ENCODE measurements at places on chromosomes 12 and 14.

GRCh38 chr12:52035926-52036325 is 15.3 kb upstream of the NR4A1 start:
- no peak for DNase-seq

- DNase-seq: no peak
Measured at GRCh38 chr12:71011261-71011660, 90.7 kb upstream of the PTPRR start.

GRCh38 chr12:83323866-83324265 is 637.2 kb downstream of the TMTC2 start:
- DNase-seq: no peak

DNA sequence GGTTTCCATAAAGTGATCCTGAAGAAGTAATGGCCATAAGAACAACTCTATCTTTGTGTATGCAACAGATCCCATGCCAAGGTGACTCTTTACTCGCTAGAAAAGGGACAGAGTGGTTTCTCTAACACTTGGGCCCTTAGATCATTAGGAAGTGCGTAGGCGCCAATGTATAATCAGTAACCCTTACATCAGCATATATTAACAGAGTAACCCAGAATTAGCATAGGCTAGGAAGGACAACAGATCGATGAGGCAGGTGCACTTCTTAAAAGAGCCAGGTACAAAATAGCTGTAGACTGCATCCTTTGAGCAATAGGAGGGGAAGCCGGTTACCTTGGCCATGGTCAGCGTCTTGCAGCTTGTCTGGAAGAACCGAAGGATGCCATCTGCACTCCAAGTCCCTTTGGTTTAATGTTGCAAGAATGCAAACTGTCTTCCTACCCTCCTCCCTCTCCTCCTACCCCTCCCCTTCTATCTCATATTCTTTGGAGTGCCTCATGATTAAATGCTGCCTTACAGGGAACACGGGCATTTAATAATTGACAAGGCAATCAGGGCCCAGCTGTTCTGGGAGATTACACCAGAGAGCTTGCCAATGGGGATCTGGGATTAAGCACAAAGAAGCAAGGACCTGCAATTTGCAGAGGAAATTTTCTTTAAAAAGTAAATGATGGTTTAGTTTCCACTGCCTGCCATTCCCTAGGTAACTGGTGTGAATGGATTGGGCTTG is 8.0 kb downstream of the GSG1 start:
- no peak for DNase-seq

- DNase-seq: no peak
Measured at GRCh38 chr12:101982307-101982706, 79.5 kb downstream of the WASHC3 start.

DNA sequence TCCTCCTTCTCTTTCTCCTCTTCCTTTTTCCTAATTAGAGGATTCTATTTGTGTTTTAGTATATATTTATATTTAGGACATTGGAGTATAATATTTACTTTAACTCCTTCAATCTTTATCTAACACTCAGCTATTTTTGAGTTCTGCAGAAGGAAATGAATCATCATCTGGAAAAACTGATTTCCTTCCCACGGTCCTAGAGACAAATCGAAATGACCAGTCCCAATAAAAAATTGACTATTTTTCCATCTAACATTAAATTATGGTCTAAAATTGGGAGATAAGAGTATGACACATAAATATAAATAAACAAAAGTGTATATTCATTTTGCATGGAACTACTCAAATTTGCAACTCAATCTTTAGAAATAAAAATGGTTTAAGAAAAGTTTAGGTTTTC is 167.4 kb downstream of the TMTC3 start:
- no peak for DNase-seq

DNA sequence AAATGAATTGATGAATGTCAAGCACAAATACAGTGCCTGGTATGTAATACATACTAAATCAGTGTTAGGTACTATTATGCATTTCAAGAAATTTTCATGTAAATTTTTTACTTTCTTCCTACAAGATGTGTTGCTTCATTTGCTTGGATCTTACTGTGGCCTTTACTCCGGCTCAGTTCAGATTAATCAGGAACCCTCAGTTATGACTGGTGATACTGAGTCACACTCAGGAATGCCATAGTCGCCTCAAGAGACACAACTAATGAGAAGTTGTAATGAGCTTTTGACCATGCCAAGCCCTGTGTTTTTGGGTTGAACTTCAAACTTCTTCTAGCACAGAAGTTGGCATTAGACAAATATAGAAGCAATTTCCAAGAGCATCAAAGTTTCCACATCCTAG is 96.0 kb downstream of the TGFB3 start:
- no peak for DNase-seq

GRCh38 chr14:40847480-40847879 is 759.2 kb upstream of the LRFN5 start:
- no peak for DNase-seq

DNA sequence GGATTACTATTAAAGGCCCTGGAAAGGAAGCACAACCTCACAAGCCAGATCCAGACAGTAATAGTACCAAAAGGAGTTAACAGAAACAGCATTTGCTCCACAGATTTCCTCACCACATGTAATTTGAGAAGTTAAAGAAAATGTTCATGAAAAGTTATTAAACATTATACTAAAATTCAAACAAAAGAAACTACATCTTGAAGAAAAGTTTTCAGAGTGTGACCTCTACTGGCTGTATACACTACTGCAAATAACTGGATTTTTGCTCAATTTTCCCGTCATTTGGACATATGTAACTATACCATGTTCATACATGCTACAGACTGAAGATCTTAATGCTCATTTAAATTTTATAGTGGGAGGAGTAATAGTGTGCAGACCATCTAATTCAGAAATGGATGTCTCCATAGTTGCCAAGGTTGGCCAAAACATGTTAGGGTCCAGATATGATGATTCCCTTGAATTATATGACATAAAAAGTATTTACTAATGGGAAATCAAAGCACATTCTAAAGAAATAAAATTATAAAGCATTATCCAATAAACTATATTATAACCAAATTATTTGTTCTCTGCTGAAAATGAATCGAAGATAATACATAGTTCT is 5.6 kb downstream of the KRR1 start:
- no peak for DNase-seq

DNA sequence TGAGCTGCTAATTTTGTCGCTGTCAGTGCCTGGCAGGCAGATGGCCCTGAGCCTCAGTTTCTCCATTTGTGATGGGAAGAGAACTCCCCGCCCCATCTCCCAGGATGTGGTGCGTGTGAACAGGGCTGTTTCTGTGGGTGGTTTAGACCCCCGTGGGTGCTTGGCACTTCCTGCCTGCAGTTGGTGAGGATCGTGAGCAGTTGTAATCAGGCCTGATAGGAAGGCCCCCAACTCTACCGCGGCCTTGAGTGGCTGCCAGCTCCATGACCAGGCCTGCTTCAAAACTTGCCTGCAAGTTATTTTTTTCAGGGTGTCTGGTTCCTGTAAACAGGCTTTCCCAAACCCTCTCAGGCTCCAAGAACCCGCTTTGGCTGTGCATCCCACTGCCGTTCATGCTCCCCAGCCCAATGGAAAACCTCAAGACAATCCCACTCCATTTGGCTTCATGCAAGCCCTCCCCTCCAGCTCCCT is 138.4 kb downstream of the ZFP36L1 start:
- DNase-seq: no peak

DNA sequence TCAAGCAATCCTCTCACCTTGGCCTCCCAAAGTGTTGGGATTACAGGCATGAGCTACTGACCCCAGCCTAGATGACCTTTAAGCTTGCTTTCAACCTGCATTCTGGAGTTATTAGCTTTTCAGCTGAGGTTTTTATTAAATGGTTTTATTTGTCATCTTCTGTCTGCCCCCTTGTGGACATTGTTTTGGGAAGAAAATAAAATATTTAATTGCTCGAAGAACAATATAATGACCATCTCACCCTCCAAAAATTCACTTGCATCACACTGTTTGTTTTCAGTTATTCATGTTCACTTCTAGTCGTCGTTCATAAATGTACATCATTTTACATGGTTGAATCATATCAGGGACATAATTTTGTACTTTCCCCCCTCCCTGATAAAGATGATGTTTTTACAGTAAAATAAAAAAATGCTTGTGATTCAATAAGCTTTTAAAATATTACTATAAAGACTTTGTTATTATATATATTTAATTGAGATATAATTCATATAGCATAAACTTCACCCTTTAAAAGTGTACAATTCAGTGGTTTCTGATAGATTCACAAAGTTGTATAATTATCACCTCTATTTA is 10.1 kb upstream of the SPATS2 start:
- no peak for DNase-seq

DNA sequence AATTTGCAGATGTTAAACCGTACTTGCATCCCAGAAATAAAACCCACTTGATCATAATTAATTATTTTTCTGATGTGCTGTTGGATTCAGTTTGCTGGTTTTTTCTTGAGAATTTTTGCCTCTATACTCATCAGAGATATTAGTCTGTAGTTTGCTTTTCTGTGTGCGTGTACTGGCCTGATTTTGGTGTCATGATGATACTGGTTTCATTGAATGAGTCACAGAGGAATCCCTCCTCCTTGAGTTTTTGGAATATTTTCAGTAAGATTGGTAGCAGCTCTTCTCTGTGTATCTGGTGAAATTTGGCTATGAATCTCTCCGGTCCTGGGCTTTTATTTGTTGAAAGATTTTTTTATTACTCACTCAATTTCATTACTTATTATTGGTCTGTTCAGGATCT is 100.4 kb upstream of the PMCH start:
- DNase-seq: no peak

DNA sequence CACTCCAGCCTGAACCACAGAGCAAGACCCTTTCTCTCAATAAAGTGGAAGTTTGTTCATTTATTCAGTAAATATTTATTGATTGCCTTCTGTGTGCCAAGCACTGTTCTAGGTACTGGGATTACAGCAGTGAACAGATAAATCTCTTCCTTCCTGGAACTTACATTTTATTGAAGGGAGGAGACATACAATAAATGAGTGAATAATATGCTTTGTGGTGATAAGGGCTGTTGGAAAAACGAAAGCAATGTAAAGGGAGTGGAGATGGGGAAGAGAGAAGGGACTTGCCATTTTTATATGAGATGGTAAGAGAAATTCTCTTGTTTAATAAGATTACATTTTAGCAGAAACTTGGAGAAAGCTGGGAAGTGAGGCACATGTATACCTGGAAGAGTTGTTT is 1.6 kb downstream of the GSKIP start:
- no peak for DNase-seq

DNA sequence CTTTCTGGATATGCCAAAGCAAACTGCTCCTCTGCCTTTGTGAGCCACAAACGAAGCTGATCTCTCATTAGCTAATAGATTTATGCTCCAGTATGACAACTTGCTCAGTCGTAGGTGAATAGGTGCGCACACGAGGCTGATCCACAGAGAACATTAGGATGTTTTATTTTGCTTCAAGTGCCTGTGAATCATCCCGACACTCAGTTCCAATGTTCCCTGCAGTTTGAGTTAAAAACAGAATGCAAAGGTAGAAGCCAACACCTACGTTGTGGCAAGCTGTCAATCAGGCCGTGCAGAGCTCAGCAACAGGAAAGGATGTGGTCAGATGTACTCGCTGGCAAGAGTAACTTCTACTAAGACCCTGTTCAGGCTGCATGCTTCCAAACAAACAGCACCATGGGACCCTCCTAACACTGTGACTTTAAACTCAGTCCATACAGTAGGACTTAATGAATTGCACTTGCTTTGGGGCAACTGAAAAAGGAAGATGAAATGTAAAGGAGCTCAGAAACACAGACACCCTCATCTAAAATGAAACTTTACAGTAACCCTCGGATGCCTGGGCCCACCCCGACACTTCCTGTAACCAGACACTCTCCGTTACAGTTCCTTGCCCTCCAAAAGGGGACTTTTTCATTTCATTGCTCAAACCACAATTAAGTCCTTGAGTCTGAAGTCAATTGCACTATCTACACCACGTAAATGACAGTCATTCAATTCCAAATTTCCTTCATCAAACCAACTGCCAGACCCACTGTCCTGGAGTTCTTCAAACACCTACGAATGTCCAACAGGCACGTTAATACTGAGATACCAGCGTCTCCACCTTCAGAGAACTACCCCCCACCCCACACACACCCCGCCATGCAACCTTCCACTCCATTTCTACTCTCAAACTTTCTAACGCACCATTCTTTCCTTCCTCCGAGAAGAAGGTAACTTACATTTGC is 1.6 kb downstream of the CCDC88C start:
- peak; percentile 38 for DNase-seq

GRCh38 chr12:123960856-123961255 is 11.8 kb downstream of the CCDC92 start:
- DNase-seq: no peak

- DNase-seq: no peak
Measured at GRCh38 chr12:12983420-12984035, 16.5 kb downstream of the HEBP1 start.

- DNase-seq: no peak
Measured at GRCh38 chr14:38758661-38759060, 344.4 kb downstream of the SEC23A start.

DNA sequence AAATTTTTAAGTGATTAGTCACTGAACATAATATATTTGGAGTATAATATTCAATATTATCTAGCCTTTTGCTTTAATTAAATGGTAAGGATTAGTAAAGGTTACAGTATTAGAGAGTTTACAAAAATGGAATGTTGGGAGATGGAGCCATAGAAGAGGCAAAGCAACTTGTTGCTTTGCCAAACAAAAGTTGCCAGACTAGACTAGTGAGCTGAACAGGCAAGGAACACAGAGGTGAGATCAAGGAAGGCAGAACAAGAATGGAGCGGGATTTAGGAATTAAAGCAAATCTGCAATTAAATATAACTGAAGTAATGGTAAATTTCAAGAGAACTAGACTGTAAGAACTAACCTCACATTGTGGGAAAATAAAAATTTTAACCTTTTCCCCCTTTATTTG is 5.1 kb downstream of the ARF6 start:
- no peak for DNase-seq

DNA sequence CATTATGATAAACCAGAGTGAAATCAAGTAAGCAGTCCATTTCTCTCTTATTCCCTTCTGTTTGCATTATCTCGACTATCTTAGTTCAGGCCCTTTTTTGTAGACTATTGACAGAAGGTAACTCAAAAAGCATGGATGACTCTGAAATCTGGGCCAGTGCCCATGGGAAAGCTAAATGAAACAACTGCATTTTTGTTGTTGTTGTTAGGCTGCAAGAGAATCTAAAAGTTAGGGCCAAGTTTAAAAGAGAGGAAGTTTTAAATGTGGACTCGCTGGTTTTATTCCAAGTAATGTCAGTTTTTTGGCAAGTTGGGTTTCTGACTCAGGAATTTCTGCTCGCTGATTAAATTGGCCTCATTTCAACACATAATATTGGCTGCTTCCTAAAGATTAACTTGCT is 201.1 kb downstream of the PIK3C2G start:
- no peak for DNase-seq
